Stimulated activated CD4-positive, alpha-beta T cell treated with anti-CD3 and anti-CD28 coated beads, Interleukin-2, amount 100 ng/mL, for 24 hours (primary cell): ENCODE measurements at places on chromosomes 6 and 20.

GRCh38 chr6:51462896-51463295 is 624.5 kb downstream of the PKHD1 start:
- no peak for DNase-seq

- no peak for DNase-seq
Measured at GRCh38 chr6:53828966-53829697, 34.3 kb downstream of the LRRC1 start.

- DNase-seq, result no peak
Measured at GRCh38 chr6:30319146-30319835, 7.4 kb upstream of the TRIM39 start.

DNA sequence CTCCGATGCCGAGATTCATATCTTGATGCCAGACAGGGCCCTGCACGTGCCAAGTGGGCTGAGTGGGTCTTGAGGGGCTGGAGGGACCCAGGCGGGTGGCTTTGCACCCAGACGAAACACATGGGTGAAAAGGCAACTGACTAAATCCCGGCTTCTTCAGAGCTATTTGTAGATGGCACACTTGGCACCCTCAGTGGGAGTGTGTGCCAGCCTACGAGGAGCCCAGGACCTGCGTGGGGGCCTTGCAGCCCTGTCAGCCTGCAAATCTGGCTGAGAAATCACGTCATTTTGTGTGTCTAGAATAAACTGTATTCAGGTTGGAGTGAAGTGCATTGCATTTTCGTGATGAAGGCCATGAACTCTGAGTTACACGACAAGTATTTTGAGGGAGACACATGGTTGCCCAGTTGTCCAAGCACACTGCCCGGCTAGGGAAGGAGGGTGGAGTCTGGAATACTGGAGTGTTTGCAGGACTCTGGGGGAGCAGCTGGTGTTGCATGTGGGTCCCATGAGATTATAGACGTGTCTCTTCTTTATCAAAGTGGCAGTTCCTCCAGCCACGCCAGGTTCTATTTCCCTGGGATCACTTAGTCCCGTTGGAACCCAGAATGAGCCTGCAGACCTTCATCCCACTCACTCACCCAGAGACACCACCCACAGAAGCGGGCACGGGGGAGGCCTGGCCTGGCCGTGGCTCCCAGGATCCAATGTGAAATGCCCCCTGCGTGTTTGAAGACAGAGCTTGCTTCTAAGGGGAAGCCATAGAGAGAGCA is 60.2 kb downstream of the DLL1 start:
- DNase-seq, result no peak

DNA sequence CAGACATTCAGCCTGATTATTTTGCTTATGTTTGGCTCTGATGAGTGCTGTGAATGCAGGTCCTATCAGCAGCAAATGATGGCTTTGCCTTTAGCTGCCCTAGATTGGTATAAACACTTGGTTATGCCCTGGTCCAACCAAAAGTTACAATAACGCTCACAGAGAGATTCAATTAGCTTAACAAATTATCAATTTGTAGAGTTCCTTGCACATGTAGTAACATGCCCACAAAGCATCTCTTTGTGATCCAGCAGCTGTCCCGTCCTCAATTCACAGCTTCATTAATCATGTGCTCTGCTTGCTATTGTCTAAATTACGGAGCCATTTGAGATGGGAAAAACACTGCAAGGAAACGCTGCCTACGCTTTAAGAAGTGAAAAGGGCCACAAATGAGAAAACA is 457.9 kb downstream of the HDGFL1 start:
- DNase-seq, result no peak

GRCh38 chr6:44897316-44897715 is 430.8 kb upstream of the RUNX2 start:
- no peak for DNase-seq

DNA sequence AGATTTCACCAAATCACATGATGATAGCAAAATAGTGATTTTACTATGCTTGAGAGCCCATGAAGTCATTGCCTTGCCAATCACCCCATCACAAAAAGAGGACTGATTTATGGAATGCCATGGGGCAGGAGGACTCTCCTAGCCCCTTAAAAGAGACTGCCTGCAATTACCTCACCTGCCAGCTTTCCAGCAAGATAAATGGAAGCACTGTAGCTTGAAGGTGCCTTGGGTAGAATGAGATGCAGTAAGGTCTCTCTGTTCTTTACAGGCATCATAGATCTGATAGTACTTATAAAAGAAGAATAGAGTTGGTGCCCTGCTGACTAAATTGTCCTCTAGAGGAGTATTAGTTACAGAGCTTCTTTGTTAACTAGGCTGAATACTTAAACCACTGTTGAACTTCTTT is 242.3 kb downstream of the TMEM242 start:
- DNase-seq, result no peak

- no peak for DNase-seq
Measured at GRCh38 chr20:19748681-19749080, 9.4 kb upstream of the RIN2 start.

- no peak for DNase-seq
Measured at GRCh38 chr6:44558832-44559251, 171.3 kb downstream of the CDC5L start.

GRCh38 chr20:34269996-34270627 is 28.9 kb downstream of the ASIP start:
- DNase-seq, result no peak
